ENCODE measurements at places on chromosomes 1 and 21.

- no peak for DNase-seq
Observed at GRCh38 chr1:174230399-174230798, 71.1 kb downstream of the RABGAP1L start.

DNA sequence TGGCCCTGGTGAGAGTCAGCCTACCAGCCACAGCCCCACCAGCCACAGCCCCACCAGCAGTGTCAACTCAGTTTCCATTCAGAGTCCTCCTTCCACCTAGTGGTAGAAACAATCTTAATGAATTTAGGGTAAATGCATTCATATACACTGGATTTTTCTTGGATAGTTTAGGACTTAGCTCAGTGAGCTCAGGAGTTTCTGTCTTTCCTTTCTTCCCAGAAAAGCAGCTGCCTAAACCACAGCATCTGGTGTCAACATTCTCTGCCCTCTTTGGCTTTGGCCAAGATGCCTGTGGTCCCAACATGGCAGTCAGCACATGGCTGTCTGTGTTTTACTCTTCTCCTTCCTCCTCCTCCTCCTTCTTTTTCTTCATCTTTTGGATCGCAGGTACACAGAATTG lies 94.0 kb downstream of the CLIC6 start:
- DNase-seq: no peak

- no peak for DNase-seq
Observed at GRCh38 chr1:54887665-54888071, 673 bp upstream of the DHCR24 start.

DNA sequence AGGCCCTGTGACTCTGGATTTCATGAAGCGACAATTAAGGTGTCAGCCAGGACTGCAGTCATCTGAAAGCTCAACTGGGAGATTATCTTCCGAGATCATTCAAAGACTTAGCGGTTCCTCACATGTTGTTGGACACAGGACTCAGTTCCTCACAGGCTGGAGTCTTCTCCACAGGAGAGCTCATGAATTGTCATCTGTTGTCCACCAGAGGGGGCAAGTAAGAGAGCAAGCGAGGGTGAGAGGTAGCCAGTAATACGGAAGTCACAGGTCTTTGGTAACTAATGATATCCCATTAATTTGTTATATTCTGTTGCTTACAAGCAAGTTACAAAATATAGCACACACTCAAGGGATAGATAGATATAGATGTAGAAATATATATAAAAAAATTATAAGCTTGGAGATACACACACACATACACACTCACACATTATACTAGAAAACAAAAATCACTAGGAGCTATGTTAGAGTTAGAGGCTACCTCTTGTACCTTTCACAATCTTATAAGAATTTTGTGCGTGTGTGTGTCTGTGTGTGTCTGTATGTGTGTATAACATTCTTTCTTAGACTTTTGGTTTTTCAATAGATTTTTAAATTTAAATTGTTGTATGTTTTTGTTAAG lies 1695.3 kb downstream of the BRINP3 start:
- peak; percentile 2 for DNase-seq

- peak; percentile 40 for DNase-seq
Observed at GRCh38 chr1:94925561-94926125, 1.3 kb downstream of the CNN3 start.

- DNase-seq: no peak
Observed at GRCh38 chr1:19682257-19682656, 17.6 kb downstream of the HTR6 start.

DNA sequence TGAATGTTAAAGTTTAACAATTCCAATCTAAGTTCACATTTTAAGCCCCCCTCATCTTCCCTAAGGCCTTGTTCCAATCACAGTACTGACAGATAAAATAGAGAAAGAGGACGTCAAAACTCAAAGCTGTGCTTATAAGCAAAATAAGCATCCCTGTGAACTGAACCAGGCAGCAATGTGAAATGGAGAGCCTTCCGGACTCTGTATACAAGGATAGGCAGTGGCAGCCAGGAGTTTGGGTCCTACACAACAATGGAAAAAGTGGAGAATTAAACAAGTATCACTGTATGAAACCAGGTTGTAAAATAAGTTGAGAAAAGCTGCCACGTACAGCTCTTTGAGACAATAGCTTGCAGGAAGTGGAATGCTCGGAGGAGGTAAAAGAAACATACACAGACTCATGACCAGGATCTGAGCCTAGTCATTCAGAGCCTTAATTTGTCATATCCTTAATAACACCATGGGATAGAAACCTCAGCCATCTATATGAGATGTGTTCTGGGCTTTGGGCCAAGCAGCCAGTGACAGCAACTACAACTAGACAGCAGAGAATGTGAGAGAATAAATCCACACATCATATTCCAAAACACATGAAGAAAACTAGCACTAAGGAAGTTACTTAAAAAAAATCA lies 55.2 kb upstream of the PALMD start:
- DNase-seq: peak; percentile 3

DNA sequence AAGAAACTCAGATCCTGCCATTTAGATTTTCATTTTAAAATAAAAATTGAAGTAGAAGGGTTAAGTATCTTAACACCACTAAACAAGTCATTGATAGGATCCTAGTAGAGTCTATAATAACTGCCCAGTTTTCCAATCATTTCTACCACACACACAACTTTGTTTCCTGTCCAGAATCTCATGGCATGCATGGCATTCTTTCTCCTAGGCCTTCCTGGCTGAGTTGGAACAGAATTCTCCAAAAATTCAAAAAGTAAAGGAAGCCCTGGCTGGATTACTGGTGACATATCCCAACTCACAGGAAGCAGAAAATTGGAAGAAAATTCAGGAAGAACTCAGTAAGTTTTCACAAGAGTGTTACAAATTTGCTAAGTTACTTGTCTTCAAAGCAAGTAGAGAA lies 111.4 kb upstream of the BMP8A start:
- no peak for DNase-seq

DNA sequence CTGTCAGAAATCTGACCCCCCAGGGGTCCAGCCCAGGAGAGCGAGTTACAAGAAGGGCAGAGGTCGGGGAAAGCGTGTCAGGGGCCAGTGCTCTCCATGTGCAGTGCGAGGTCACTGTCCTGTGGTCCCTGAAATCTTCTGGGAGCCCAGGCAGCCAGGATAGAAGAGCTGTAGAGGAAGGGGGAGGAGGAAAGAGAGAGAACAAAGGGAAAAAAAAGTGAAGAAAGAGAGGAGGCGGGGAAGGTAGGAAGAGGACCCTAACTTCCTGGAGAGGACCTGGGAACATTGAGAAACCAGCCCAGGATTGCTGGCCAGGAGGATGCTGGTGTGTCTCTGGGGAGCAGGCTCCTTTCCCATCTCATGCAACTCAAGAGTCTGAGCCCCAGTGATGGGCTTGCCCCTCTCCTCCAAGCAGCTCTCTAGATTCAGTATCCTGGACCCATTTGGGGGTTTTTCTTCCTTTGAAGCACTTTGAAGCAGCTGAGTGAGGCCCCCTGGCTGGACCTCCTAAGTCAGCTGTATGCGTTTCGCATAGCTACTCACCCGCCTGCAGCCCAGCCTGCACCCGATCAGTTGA lies 6.8 kb upstream of the INAVA start:
- no peak for DNase-seq

- no peak for DNase-seq
Observed at GRCh38 chr1:223394242-223394641, 1.0 kb downstream of the CCDC185 start.

DNA sequence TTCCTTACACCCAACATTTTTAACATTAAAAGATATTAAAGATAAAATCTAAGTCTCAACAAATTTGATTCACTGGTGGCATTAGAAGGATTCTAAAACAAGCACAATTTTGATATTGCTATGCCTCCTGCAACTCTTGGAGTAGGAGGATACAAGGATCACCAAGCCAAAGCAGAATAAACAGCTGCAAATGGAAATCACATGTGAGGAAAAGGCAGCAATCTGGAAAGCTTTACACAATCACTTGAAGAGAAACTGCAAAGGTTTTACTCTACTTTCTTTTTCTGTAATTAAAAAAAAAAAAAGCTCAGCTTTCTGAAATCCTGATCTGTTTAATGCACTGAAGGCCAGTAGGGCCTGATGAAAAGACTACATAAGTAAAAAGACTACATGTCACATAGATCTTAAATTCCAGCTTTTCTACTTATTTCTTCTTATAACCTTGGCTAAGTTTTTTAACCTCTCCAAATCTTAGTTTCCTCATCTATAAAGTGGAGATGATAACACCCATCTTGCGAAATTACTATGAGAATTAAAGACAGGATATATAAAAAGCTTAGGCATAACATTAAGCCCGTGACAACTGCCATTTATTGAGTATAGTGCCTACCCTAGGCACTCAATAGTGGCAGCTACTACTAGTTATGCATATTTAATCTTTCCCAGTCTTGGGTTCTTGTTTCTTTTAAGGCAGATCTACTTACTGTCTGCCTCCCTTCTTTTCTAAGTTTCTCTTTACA lies 73.5 kb downstream of the EPS15 start:
- DNase-seq: no peak

GRCh38 chr1:219587401-219587800 lies 25.5 kb downstream of the ZC3H11B start:
- DNase-seq: no peak

DNA sequence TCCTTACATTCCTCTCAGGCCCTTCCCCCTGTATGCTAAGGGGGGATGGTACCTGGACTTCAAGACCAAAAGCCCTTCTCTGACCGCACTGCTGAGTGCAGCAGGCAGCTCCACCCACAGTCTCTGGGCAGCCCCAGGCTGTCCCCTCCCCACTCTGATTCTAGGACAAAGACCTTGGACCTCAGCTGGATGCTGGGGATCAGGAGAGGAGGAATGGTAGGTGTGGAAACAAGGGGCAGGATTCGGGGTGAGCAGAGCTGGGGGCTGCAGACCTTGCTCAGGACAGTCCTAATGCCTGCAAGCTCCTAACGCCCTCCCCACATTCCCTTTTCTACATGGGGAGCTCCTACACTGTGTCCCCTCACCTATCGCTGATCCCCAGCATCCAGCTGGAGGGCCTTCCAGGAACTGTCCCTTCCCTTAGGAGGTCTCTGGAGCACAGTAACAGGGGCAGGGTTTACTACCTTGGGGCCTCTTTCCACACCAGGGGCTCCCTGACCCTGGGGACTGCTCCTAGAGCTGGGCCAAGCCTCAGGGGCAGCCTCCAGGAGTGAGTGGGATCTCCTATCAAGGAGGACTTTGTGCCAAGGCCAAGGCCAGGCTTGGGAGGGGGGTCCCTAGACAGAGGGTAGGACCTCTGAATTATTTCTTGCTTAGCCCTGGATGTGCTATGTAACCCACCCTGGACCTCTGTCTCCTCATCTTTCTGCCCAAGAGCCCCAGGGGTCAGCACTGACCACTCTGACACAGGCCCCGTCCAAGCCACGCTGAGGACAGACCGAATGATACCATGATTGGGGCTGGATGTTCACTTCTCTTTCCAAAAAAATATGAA lies 5.6 kb downstream of the CLDN19 start:
- no peak for DNase-seq

DNA sequence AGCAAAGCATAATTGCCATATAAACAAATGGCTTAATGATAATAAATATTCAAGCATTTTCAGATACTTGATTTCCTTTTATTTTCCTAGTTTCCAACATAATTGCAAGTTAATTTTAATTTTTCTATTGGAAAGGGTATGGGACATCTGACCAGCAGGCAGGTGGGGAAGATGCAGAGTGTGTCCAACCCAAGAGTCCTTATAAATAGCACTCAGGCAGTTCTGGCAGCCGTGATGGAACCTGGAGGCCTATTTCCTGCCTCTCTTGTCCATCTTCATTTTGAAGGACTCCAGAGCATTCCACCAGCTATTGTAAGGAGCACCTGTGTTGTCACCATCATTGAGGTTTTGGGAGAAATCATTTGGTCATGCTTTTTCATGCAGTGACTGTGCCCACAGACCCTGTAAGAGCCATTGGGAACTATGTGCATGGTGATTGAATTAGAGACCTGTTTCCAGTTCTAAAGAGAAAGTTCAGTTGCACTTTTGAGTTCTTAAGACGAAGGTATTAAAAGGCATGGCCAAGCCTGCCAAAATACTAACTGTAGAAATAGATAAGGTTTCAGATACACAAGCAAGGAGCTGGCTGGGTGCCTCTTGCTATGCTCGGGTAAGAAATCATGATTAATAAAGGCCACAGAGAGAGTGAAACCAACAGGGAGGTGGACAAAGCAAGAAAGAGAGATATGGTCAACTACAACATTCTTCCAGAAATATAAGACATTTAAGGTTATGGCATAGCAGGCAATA lies 92.3 kb downstream of the SPATA46 start:
- DNase-seq: no peak

DNA sequence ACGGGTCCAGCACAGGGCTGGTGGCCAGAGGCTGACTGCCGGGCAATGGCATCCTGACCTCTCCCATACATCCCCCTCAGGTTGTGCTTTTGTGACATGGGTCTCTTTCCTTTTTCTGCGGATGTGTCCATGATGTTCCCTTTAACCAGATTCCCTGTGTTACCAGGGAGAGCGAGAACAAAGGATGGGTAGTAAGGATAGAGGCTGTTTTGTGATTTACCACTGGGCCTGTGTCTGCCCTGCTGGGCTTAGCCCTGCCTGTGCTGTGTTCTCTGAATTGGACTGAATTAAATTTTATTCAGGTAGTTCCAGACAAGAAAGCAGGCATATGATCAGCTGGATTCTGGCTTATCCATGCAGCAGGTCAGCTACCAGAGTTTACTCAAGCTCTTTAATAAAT lies 301.6 kb downstream of the RWDD3 start:
- DNase-seq: no peak

- peak; percentile 9 for DNase-seq
Observed at GRCh38 chr1:88237058-88237457, 447.0 kb upstream of the PKN2 start.

DNA sequence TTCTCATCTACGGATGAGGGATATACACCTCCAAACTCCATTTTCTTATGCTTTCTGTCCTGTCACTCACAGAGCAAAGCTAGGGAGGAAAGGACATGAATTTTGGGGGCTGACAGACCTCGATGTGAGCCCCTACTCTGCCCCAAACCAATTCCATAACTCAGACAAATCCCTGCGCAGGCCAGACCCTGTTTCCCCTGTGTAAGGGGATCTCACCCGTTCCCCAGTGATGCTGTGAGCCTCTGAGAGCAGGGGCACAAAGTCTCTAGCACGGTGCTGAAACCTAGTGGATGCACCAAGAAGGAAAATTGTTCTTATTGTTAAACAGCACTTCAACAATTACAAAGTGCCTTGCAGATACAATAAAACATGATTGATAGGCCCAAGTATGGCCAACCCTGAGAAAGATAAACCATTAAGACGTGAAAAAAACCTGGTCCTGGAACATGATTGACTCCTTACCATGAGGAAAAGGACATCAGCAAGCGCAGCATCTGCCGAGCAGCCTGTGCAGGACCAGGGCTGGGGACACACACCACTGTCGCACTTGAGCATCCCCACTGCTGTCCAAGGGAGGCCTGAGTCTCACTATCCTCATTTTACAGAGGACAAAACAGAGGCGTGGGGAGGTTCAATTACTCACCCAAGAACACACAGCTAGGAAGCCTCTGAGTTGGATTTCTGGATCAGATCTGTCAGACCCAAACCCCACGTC lies 137.8 kb downstream of the GLIS1 start:
- DNase-seq: no peak

DNA sequence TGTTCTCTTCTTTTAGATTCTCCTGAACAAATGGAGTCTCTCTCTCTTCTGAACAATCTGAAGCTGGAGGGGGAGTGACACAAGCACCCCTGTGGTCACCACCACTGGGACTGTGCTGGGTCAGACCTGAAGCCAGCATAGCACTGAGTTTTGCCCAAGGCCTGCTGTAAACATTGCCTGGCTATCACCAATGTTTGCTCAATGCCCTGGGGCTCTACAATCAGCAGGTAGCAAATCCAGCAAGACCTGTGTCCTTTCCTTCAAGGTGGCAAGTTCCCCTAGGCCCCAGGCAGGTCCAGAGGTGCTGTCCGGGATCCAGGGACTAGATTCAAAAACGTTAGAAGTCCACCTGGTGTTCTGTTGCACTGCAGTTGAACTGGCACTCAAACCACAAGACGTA lies 282.8 kb upstream of the PROX1 start:
- no peak for DNase-seq
